ENCODE measurements at places on chromosomes 1 and 21. TPM values are rescaled to one million over a fixed set of nuclear protein-coding genes. Genes with fewer than 3 reads are reported as not detected.

DNA sequence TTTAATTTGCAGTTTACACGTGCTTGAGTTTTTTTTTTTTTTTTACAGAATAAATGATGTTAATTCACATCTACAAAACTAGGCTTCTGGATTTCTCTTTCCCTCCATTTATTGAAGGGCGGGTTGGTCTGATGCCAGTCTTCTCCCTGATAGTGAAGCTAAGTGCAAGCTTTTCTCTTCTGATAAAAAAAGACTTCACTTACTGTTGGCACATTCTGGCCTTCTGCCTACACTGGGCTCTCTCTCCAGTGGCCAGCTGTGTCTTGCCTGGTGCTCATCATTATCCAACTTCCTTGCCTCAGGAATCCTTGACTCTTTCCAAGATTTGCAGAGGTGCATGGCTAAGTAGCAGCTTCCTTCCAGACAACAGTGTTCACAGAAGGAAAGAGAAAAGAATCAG lies 7.6 kb upstream of the RAP1A start:
- DNase-seq: no peak
- H3K4me1 ChIP-seq: no peaks in the 10 kb centered on the region
- no peak overlapping the region for H3K27ac ChIP-seq
- H3K4me3 ChIP-seq: no peak overlapping the region
- no peaks in the 10 kb centered on the region for H3K36me3 ChIP-seq

- H3K36me3 ChIP-seq: no peaks in the 10 kb centered on the region
- no peak for DNase-seq
- no peak overlapping the region for H3K27ac ChIP-seq
- no peaks in the 10 kb centered on the region for H3K4me1 ChIP-seq
- no peak overlapping the region for H3K4me3 ChIP-seq
- H3K27me3 ChIP-seq: no peaks in the 10 kb centered on the region
Observed at GRCh38 chr1:92211166-92211565, 6.5 kb upstream of the C1orf146 start.

GRCh38 chr1:200242110-200243041 lies 167.5 kb downstream of the ZNF281 start:
- DNase-seq: no peak
- no peaks in the 10 kb centered on the region for H3K4me1 ChIP-seq
- H3K4me3 ChIP-seq: peak overlapping the region; percentile 14
- H3K27ac ChIP-seq: no peak overlapping the region
- no peaks in the 10 kb centered on the region for H3K27me3 ChIP-seq
- H3K36me3 ChIP-seq: no peaks in the 10 kb centered on the region

- peaks cover 17% of the 10 kb centered on the region for H3K4me1 ChIP-seq
- no peak overlapping the region for H3K4me3 ChIP-seq
- no peak for DNase-seq
- H3K27me3 ChIP-seq: no peaks in the 10 kb centered on the region
- H3K27ac ChIP-seq: peak overlapping the region; percentile 58
Observed at GRCh38 chr1:7491818-7492173, 279.3 kb upstream of the VAMP3 start.

RBBP5 gene
- 11.3 TPM for total RNA-seq

DNA sequence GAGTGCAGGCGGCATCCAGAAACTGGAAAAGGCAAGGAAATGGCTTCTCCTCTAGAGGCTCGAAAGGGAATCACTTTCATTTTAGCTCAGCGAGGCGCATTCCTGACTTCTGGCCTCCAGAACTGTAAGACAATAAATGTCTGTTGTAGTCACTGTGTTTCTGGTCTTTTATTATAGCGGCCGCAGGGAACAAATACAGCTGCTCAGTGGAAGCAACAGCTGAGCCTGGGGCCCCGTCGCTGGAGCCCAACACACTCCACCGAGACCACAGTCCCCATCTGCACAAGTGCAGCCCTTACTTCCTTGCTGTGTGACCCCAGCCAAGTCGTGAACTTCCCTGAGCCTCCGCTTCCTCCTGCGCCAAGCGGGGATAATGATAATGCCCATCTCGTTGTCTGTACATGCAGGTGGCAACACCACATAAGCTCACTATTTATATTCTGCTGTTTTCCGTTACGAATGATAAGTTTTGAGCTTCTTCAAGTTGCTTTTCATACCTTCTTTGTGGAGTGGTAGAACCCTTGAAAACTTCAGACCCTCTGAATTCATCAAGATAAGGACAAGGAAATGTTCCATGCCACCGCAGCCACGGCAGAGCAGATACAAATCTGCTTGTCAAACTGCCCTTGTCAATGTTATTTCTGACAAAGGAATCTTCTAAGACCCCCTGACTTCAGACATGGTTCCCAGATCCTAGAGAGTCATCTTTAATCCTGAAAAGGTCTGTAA lies 3.2 kb upstream of the LAPTM5 start:
- H3K27ac ChIP-seq: no peak overlapping the region
- H3K36me3 ChIP-seq: no peaks in the 10 kb centered on the region
- no peaks in the 10 kb centered on the region for H3K4me1 ChIP-seq
- no peak overlapping the region for H3K4me3 ChIP-seq
- DNase-seq: no peak
- H3K27me3 ChIP-seq: no peaks in the 10 kb centered on the region
